Spleen (tissue), 13 donors: ENCODE measurements at places on chromosomes 6 and 20. TPM values are rescaled to one million over a fixed set of nuclear protein-coding genes. Genes with fewer than 3 reads are reported as not detected.

GRCh38 chr20:52959125-52959524 lies 13.0 kb upstream of the TSHZ2 start:
- no peaks in the 10 kb centered on the region for H3K4me1 ChIP-seq
- no peak for DNase-seq
- no peaks in the 10 kb centered on the region for H3K36me3 ChIP-seq

DNA sequence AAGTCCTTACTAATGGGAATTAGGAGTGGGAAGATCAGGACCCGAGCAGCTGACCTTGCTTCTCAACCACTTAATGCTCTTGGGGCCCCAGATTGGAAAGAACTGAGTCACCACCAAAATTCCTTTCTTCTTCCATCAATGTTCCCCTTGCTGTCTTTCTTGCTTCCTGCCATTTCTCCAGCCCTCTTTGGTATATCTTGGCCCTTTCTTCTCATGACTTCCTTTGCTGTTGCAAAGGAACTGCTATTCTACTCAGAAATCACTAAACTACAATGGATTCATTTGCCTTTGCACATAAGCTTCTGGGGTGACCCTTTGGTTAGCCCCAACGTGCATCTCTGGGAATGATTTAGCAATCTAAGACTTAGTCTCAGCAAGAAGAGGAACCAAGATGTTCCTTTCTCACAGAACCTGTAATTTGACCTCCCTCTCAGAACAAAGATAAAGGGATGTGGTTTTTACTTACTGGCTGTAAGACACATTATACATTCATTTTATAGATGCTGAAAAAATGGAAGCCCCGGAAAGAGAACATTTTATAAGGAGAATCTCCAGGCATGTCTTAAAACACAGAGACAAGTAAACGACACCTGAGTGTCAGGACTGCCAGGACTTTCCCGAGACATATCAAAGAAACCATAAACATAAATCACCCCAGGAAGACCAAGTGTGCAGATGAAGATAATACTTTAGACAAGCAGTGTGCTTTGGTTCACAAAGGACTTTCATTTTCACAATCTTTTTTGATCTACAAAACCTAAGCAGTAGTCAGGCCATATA lies 99.0 kb upstream of the TNFAIP3 start:
- peak overlapping the region; percentile 80 for H3K27ac ChIP-seq
- H3K4me3 ChIP-seq = no peak overlapping the region
- no peak for DNase-seq
- peaks cover 4% of the 10 kb centered on the region for H3K4me1 ChIP-seq
- no peaks in the 10 kb centered on the region for H3K36me3 ChIP-seq
- no peaks in the 10 kb centered on the region for H3K27me3 ChIP-seq

GRCh38 chr6:54892831-54893230 lies 46.3 kb downstream of the FAM83B start:
- H3K36me3 ChIP-seq = no peaks in the 10 kb centered on the region
- H3K4me3 ChIP-seq = no peak overlapping the region
- H3K27ac ChIP-seq = no peak overlapping the region
- no peaks in the 10 kb centered on the region for H3K27me3 ChIP-seq
- DNase-seq = no peak

DNA sequence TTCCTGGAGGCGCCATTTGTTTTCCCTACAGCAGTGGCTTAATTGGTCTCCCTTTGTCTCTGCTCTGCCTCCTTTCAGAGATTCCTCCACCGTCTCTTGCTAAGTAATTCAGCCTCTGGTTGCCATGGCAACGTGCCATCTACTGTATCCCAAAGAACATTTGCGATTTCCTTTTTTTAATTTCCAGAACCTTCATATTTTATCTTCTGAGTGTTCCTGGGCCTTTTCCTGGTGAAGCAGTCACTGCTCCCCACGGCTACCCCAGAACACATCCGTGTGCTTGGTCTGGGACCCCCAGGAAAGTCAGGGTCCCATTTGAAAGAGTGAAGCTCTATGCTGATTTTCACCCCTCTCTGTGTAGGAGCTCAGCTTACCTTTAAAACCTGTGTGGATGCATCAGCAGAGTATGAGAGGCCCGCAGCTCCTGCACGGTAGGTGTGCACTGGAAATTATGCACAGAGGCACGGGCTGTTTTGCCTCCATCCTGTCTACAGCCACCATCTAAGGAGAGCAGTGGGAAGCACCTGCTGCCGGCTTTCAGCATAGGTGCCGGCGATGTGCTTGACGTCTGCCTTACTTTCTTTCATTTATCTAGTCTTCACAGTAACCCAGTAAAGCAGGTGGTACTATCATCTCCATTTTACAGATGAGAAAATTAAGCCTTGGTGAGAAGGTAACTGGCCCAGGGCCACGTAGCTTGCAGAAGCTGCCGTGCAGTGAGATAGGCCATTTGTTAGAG lies 122.8 kb downstream of the SYCP2 start:
- no peaks in the 10 kb centered on the region for H3K4me1 ChIP-seq
- peaks cover 8% of the 10 kb centered on the region for H3K27me3 ChIP-seq
- no peaks in the 10 kb centered on the region for H3K36me3 ChIP-seq
- H3K4me3 ChIP-seq = no peak overlapping the region
- H3K27ac ChIP-seq = no peak overlapping the region

DNA sequence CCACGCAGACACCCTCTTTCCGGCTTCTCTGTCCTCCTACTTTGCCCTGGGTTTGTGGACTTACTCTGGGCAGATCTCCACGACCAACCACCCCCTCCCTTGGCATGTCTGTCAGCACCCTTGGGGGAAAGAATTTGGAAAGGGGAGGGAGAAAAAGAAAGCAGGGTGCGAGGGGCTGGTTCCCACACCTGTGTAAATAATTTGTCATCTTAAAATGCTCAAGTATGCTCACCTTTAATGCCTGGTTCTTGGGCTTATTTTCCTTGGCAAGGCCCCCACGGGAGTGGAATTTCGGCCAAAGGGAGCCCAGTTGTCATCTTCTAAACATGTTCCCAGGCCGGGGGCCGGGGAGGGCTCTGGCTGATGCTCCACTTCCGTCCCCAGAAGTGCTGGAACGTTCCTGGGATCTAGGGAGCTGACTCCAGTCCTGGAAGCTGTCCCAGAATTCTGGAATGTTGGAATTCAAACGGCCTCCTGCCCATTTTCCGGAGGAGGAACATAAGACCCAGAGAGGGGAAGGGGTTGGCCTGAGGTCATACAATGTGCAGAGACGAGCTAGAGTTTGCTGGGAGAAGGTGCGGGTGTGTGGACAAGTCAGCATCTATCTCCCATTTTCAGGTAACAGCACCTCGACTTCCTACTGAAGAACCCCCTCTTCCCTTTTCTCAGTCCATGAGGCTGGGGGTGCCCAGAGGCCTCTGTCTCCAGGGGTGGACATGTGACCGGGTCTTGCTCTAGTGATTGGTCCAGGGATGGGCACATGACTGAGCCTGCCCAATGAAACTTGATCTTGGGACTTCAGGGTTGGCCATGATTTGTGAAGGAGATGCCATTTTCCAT lies 122.3 kb downstream of the CEBPB start:
- no peaks in the 10 kb centered on the region for H3K27me3 ChIP-seq
- peaks cover 29% of the 10 kb centered on the region for H3K4me1 ChIP-seq
- peak overlapping the region; percentile 60 for H3K27ac ChIP-seq
- H3K4me3 ChIP-seq = no peak overlapping the region
- no peaks in the 10 kb centered on the region for H3K36me3 ChIP-seq
- DNase-seq = peak; percentile 7

- H3K27ac ChIP-seq = peak overlapping the region; percentile 49
- peaks cover 13% of the 10 kb centered on the region for H3K36me3 ChIP-seq
Observed at GRCh38 chr6:2943564-2943955, 27.8 kb downstream of the SERPINB6 start.

DNA sequence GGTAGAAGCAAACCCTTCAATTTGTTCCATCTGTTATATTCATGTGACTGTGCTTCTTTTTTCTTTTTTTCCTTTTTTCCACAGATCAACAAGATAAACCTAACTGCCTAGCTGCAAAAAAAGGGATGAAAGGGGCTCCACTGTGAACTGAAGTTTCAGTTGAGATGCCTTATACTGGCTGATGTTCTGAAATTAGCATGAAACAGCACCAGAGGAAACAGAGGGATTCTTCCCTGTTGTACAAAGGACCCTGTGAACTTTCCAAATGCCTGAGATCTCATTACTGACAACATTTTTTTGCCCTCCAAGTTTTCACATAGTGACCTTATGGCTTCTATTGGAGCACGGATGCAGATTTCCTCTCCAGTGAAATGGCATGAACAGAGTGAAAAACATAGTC lies 302.7 kb upstream of the TFAP2D start:
- H3K27me3 ChIP-seq = no peaks in the 10 kb centered on the region
- H3K4me1 ChIP-seq = no peaks in the 10 kb centered on the region
- no peaks in the 10 kb centered on the region for H3K36me3 ChIP-seq
- no peak for DNase-seq
- no peak overlapping the region for H3K27ac ChIP-seq

- no peak for DNase-seq
- no peaks in the 10 kb centered on the region for H3K4me1 ChIP-seq
- H3K36me3 ChIP-seq = no peaks in the 10 kb centered on the region
- H3K27me3 ChIP-seq = no peaks in the 10 kb centered on the region
- no peak overlapping the region for H3K27ac ChIP-seq
Observed at GRCh38 chr6:48176645-48177308, 65.8 kb upstream of the PTCHD4 start.

The SPEF1 gene
- total RNA-seq = not detected

DNA sequence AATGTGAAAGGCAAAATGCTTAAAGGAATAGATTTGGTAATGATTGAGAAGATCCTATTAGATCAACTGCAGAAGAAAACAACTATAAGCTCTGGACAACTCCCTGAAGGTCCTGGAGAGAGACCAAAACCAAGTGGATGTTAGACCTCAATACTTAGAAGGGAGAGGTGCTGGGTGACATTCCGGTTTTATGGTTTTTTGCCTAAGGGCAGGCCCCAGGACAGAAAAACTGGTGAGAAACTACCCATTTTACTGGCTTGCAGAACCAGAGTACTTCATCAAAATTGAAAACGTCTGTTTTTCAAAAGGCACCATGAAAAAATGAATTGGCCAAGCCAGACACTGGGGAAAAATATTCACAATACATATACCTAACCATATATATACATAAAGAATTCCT lies 26.3 kb downstream of the SAMHD1 start:
- no peak overlapping the region for H3K4me3 ChIP-seq
- DNase-seq = no peak
- H3K27me3 ChIP-seq = no peaks in the 10 kb centered on the region
- H3K36me3 ChIP-seq = peaks cover 54% of the 10 kb centered on the region
- H3K4me1 ChIP-seq = no peaks in the 10 kb centered on the region

DNA sequence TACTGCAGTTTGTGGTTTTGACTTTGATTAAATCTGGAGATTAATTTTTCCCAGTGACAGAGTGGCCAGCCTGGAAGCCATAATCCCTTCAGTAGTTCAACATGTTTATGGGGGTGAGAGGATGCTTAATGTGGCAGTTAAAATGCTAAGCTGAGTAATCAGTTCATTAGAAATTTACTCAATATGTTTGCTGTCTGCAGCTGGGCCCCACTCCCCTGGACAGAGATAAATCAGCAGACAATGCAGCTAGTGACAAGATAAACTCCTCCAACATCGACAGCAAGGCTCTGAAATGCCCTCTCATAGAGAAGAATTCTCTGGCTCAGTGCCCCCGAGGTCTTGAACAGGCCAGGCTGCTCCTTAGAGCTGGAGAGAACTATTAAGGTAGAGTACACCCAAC lies 101.9 kb downstream of the LRFN2 start:
- H3K4me1 ChIP-seq = no peaks in the 10 kb centered on the region
- H3K4me3 ChIP-seq = no peak overlapping the region
- H3K36me3 ChIP-seq = no peaks in the 10 kb centered on the region
- H3K27ac ChIP-seq = no peak overlapping the region
- H3K27me3 ChIP-seq = no peaks in the 10 kb centered on the region

The MUC22 gene
- not detected for total RNA-seq

DNA sequence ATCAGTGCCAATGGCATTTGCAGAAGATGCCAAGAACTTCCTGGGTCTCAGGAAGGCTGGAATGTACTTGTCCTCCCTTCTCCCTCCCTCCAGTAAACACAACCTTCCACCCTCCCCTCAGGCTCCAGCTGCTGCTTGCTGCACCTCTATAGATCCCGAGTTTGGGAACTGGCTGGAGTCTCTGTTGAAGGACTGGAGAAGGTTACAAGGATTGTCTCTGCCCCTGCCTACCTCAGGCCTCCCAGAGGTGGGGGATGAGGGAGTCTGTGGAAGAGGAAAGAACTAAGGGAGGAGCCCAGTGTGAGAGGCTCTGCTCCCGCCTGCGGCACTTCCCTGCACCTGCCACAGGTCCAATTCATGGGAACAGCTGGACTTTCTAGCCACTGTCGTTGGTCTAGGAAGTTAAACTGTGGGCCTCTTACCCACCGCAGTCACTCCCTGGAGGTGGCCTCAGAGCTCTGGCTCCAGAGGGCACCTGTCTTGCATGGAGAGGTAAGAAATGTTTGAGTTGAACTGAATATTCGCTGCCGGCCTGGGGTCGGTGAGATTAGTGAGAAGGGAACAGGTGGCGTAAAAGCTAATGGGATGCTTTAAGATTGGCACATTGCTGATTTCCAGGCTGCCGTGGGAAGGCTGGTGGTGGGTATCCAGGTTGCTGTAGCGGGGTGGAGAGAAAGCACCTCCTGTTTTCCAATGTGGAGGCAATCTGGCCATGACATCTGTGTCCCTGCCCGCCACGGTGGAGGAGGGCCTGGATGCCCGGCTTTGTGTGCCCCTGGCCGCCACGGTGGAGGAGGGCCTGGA lies 54.3 kb downstream of the PPP1R14C start:
- H3K4me3 ChIP-seq = no peak overlapping the region
- no peak overlapping the region for H3K27ac ChIP-seq
- H3K36me3 ChIP-seq = no peaks in the 10 kb centered on the region
- H3K27me3 ChIP-seq = no peaks in the 10 kb centered on the region
- DNase-seq = no peak
- H3K4me1 ChIP-seq = no peaks in the 10 kb centered on the region

- no peaks in the 10 kb centered on the region for H3K36me3 ChIP-seq
- no peaks in the 10 kb centered on the region for H3K4me1 ChIP-seq
- H3K27me3 ChIP-seq = no peaks in the 10 kb centered on the region
Observed at GRCh38 chr20:62979876-62980373, 26.8 kb downstream of the BHLHE23 start.

- no peaks in the 10 kb centered on the region for H3K36me3 ChIP-seq
- no peaks in the 10 kb centered on the region for H3K27me3 ChIP-seq
- peak overlapping the region; percentile 18 for H3K27ac ChIP-seq
- no peaks in the 10 kb centered on the region for H3K4me1 ChIP-seq
- peak overlapping the region; percentile 16 for H3K4me3 ChIP-seq
Observed at GRCh38 chr20:59429396-59429795, 129.0 kb downstream of the EDN3 start.

DNA sequence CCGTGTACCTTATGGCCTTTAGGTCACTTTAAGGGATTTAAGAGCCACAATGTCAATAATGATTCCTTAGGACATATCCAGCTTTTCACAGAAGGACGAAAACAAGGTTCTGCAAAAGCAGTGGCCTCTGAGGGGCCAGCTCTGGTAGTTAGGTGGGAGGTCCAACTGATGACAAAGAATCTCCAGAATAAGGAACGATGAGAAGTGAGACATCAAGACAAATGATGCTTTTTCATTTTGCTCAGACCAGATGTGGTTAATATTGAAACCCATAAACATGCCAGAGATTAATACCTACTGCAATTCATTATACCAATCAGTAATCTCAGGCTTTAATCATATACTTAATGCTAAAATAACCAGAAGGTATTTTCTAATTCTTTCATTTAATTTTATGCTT lies 1.9 kb downstream of the C6orf58 start:
- H3K27me3 ChIP-seq = no peaks in the 10 kb centered on the region
- H3K36me3 ChIP-seq = no peaks in the 10 kb centered on the region
- DNase-seq = no peak
- no peak overlapping the region for H3K27ac ChIP-seq
- no peak overlapping the region for H3K4me3 ChIP-seq
